ENCODE measurements at places on chromosomes 13 and 19.
A peak's percentile ranks its signal among the peaks of the same experiment; 100 is the strongest.

GRCh38 chr13:40813667-40814454 is 24.4 kb downstream of the SLC25A15 start:
- peak; percentile 23 for DNase-seq

GRCh38 chr13:45320876-45321629 is 19.9 kb downstream of the TPT1 start:
- DNase-seq: no peak

DNA sequence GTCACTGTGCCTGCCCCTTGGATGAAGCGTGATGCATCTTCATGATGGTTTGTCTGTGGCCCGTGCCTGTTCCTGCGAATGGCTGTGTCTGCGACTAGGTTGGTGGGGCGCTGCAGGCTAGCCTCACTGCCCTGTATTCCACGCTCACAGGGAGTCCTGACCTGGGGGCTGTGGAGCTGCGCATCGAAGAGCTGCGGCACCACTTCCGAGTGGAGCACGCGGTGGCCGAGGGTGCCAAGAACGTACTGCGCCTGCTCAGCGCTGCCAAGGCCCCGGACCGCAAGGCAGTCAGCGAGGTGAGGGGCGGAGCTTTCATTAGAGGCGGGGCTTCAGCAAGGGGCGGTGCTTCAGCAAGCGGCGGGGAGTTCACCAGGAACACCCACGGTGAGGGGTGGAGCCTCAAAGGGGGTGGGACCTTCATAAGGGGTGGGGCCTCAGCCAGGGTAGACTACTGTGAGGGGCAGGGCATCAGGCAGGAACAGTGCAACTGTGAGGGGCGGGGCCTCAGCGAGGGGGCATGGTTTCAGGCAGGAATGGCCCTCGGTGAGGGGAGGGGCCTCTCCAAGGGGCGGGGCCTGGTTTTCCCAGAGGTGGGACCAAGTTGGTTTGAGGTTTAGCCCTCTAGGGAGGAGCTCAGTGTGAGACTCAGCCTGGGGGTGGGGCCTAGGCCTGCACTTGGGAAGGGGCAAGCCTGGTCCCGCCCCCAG is 17.2 kb downstream of the PKN1 start:
- DNase-seq: peak; percentile 17

- no peak for DNase-seq
These were observed 58.2 kb upstream of the XPO4 start for GRCh38 chr13:20960663-20961309.

DNA sequence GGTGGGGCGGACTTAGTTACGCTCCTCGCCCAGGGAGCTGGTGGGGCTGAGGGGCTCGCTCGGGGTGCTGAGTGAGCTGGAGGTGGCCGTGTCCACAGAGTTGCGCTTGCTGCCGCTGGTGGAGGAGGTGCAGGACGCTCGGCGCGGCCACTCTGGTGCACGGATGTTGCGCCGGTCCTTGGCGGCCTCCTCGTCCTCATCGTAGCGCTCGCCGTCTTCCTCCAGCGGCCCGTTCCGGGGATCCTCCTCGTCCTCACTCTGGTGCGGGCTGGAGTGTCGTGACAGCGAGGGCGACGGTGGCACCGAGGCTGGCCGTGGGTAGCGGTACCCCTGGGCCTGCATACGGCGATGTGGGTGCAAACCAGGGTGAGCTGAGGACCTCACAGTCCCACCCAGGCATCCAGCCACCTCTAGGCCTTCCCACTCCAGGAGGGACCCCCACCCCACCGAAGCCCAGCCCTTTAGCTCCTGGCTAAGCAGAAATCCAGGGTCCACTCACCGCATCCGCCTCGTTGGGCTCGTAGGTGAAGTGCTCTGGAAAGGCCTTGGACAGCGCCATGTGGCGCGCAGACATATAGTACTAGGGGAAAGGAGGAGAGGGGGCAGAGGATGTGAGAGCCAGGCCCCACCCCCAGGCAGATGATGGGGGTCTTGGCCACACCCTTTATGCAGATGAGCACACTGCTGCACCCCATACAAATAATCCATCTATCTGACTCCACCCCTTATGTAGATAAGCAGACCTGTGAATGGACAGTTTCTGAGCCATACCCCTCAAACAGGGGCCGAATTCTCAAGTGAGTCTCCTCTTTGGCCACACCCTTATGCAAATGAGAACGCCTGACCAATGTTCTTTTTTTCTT is 4.4 kb downstream of the FTL start:
- DNase-seq: peak; percentile 18

DNA sequence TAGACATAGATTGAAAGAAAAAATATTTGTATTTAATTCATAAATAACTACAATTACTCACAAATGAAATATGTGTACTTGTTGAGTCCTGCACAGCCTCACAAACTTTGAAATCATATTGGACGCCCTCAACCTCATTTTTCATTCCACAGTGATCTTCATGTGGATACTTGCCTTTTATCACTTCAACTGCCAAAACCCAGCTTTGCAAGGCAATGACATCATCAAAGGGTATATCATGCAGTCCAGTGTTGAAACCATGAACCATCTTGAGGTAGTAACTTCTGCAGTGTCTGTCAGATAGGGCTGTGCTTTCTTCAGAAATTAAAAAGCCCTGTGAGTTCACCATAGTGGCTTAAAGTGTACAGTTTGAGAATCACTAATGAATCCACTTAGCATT is 82.2 kb downstream of the HS6ST3 start:
- no peak for DNase-seq

DNA sequence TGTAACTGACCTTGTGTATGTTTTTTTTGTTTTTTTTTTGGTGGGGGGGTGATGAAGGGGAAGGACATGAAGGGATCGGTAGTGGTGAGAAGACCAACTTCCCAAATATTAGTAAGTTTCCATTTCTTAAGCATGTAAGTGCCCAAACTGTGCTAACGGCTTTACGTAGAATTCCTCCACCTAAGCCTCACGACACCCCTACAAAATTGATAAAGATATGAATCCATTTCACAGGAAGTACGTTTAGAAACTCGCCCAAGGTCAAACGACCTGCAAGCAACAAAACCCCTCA is 649 bp downstream of the UQCRFS1 start:
- no peak for DNase-seq

GRCh38 chr13:112651311-112651710 is 38.5 kb upstream of the ATP11A start:
- no peak for DNase-seq

DNA sequence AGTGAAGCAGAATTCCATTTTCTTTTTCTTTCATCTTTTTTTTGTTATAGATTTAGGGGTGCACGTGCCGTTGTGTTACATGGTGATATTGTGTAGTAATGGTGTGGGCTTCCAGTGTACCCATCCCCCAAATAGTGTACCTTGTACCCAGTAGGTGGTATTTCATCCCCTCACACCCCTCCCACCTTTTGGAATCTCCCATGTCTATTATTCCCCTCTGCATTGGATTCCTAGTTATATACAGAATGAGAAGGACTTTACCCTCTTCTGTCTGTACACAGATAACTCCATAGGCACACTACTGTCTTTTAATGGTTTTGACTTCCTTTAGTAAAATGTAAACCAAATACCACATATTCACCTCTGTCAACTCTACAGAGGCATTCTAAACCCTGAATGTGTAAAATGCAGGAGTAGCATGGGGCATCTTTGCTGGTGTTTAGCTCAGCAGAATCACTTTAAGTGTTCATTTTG is 28.0 kb downstream of the FRY start:
- DNase-seq: no peak

- peak; percentile 100 for DNase-seq
These were observed at the start of gene MZF1 for GRCh38 chr19:58572818-58573657. TSS of gene MZF1 (minus strand) at chr19:58573335. CDS start at chr19:58571389, 1,946 bp downstream.

DNA sequence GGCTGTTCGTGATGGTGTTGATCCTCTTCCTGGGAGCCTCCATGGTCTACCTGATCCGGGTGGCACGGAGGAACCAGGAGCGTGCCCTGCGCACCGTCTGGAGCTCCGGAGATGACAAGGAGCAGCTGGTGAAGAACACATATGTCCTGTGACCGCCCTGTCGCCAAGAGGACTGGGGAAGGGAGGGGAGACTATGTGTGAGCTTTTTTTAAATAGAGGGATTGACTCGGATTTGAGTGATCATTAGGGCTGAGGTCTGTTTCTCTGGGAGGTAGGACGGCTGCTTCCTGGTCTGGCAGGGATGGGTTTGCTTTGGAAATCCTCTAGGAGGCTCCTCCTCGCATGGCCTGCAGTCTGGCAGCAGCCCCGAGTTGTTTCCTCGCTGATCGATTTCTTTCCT is 12.2 kb upstream of the C19orf33 start:
- DNase-seq: no peak

DNA sequence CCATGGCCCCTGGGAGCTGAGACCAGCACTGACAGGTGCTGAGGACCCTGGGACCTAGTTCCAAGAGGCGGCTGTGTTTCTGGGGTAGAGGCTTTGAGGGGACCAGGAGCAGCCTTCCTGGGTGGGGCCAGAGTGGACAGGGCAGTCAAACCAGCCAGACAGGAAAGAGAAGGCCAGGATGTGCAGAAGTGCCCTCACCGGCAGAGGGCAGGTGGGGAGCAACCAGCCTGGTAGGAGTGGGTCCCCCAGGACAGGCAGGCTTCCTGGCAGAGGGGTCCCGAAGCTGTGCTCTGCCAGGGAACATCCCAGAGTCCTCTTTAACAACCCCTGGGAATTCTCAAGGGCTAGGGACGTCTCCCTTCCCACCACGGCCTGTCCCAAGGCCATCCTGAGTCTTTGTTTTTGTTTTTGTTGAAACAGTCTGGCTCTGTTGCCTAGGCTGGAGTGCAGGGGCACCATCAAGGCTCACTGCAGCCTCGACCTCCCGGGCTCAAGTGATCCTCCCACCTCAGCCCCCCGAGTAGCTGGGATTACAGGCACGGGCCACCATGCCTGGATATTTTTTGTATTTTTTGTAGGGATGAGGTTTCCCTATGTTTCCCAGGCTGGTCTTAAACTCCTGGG is 3.0 kb upstream of the HIPK4 start:
- no peak for DNase-seq

DNA sequence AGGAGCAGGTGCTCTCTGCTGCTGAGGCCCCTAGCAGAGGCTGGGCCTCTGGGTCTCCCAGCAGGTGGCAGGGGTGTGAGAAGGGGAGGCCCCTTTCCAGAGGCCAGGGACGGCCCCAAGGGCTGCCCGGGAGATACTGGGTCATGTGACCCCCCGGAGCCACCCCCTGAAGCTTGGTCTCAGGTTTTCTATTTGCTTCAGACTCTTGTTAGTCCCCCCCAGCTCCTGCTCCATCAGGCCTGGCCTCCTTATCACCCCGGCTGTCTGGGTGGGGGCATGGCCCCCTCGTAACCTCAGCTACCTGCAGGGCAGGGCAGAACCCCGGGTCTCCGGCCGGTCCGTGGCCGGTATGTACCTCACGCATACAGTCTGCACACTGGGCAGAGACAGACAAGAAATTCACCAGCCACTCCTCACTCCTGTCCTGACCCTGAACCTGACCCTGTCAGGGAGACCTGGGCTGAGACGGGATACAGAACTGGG is 13.2 kb upstream of the TCF3 start:
- DNase-seq: no peak

DNA sequence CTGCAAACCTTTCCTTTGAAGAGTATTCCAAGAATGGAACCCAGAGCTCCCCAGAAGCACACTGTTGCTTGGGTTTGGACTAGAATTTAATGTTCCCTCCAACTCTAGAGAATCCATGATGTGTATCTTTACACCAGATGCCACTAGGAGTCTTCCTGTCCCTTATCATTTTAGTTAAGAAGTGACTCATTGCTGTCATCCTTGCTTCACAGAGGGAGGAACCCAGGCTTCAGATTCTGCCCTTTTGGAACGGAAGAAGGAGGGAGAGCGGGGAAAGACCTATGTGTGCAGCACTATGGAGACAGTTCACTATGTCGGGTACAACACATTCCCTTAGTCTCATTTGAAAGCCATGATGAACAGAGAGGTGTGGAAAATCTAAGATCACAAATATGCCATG is 2.1 kb upstream of the ATP12A start:
- DNase-seq: no peak

DNA sequence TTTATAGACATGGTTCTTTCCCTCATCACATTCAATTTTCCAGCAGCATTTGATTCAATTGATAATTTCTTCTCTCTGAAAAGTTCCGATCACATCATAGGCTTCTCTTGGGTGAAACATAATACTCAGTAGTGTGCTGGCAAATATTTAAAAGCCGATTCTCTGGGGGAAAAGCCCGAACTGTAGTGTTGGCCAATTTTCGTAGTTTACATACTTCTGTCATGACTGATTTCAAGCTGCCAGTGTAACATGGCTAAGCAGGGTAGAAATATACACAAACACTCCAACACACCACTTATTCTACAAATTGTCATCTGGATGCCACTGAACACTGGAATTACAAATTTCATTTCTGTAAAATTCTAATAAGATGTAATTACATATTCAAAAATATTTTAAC is 56.1 kb upstream of the FREM2 start:
- peak; percentile 6 for DNase-seq

DNA sequence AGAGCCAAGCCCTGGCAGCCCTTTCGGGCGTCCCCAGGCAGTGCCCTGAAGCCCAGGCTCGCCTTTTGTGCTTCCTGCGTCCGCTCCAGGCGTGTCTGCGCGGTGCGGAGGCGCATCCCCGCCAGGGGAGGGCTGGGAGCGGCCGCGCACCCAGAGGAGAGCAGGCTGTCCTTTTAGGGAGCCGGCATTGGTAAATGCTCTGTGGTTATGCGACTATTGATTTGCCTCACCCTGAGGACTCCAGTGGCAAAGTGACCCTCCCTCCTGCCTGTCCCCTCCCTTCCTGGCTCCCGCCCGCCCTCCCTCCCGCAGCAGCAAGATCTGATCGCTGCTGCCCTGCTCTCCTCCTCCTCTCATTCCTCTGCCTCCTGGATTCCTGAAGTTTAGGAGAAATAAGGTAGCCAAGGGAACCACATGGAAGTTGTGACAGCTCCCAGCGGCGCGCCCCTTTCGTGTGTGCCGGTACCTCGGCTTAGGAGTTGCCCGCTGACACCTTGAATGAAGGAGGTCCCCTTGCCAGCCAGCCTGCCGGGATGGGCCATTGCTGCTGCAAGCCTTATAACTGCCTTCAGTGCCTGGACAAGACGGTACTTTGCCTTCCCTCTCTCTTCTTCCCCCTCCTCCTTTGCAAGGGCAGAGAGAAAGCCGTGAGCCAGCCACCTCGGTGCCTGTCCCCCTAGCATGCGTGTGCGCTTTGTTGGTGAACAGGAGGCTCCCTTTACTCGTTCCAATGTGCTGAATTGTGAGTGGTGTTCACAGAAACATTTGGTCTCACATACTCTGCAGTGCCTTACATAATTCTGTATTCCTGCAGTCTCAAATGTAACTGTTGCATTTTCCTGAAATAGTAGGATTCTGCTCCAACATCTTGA is 166.9 kb downstream of the SLC7A1 start:
- no peak for DNase-seq
